ENCODE measurements at places on chromosomes 7 and 10. TPM values are rescaled to one million over a fixed set of nuclear protein-coding genes. Genes with fewer than 3 reads are reported as not detected.

GRCh38 chr7:111953611-111954010 lies 252.6 kb downstream of the DOCK4 start:
- H3K27me3 ChIP-seq, result no peaks in the 10 kb centered on the region
- peak overlapping the region; percentile 73 for H3K27ac ChIP-seq
- H3K4me3 ChIP-seq, result no peak overlapping the region

- H3K36me3 ChIP-seq, result no peaks in the 10 kb centered on the region
- DNase-seq, result no peak
Measured at GRCh38 chr7:116621649-116622048, 50.3 kb upstream of the MET start.

DNA sequence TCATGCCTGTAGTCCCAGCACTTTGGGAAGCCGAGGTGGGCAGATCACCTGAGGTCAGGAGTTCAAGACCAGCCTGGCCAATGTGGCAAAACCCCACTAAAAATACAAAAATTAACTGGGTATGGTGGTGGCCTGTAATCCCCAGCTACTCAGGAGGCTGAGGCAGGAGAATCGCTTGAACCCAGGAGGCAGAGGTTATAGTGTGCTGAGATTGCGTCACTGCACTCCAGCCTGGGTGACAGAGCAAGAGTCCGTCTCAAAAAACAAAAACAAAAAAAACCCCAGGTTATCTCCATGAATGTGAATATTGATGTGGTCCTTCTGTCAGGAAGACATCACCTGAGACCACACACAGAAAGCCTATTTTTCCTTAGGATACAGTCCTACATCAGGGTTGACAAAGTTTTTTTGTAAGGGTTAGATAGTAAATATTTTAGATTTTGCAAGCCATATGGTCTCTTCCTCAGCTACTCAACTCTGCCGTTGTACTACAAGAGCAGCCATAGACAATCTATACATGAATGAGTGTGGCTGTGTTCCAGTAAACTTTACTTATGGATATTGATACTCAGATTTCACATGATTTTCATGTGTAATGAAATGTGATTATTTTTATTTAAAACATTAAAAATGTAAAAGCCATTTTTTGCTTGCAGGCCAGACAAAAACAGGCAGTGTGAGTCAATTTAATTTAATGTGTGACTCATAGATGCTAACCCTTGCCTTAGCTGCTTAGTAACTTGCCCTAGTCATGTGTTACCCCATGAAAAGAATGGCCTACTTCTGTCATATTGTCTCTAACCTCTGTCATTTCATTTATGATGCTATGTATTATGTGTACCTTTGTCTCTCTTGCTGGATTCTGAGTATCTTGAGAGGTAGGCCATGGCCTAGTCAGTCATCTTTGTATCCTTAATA lies 78.1 kb downstream of the TPST1 start:
- no peak overlapping the region for H3K27ac ChIP-seq
- H3K4me3 ChIP-seq, result no peak overlapping the region
- no peaks in the 10 kb centered on the region for H3K36me3 ChIP-seq
- peaks cover 9% of the 10 kb centered on the region for H3K4me1 ChIP-seq
- no peak for DNase-seq

- H3K4me1 ChIP-seq, result peaks cover 25% of the 10 kb centered on the region
- H3K27me3 ChIP-seq, result no peaks in the 10 kb centered on the region
- no peak for DNase-seq
- H3K27ac ChIP-seq, result no peak overlapping the region
Measured at GRCh38 chr10:88982366-88982765, 8.2 kb upstream of the FAS start.

GRCh38 chr7:41774966-41775365 lies 72.1 kb upstream of the INHBA start:
- H3K27ac ChIP-seq, result no peak overlapping the region
- no peak overlapping the region for H3K4me3 ChIP-seq
- no peaks in the 10 kb centered on the region for H3K4me1 ChIP-seq
- DNase-seq, result no peak
- no peaks in the 10 kb centered on the region for H3K27me3 ChIP-seq
- no peaks in the 10 kb centered on the region for H3K36me3 ChIP-seq

GRCh38 chr7:130732980-130733930 lies 752 bp downstream of the KLF14 start:
- H3K4me1 ChIP-seq, result no peaks in the 10 kb centered on the region
- DNase-seq, result peak; percentile 64
- no peak overlapping the region for H3K27ac ChIP-seq
- H3K27me3 ChIP-seq, result peaks cover 67% of the 10 kb centered on the region

DNA sequence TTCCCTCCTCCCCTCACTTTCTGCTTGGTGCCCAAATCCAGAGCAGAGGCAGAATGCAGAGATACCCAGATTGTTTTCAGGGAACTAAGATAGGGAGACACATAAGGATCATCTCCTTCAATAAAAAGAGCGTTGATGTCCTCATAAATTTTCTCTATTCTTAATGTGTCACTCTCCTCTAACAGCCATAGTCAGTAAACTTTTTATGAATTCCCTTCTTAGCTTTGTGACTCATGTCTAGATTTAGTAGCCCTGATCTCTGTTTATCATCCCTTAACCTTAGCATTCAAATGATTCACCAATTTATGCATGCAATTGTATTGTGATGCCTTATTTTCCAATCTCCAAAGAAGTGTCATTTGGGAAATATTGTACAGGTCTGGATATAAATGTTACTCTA lies 995.5 kb upstream of the C7orf33 start:
- H3K27ac ChIP-seq, result no peak overlapping the region
- H3K27me3 ChIP-seq, result no peaks in the 10 kb centered on the region
- H3K4me1 ChIP-seq, result no peaks in the 10 kb centered on the region
- DNase-seq, result no peak
- H3K4me3 ChIP-seq, result no peak overlapping the region

DNA sequence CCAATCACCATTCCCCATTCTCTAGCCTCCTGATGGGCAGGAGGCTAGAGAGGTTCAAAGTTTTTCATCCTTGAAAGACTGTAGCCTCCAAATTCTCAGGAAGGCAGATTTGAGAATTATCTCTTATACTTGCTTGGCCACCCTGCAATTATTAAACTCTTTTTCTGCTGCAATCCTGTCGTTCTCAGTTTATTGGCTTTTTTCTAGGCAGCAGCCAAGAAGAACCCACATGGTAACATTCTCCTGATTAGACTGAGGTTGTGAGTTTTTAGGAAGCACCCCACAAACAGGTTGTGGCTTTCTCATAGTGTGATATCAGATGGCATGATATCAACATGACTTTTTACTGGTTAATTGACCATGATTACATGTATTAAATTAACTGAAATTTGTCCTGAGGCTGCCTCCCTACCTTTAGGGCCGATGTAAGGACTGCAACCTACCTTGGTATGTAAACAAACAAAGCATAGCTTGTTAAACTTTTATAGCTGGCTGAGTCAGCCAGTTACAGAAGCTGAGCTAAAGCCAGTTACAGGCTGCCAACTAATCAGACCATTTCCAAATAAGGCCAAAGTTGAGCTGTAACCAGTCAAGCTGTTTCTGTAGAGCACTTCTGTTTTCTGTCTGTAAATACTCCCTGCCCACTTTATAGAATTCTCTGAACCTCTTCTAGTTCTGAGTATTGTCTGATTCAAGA lies 3.2 kb upstream of the ZNF248 start:
- no peak overlapping the region for H3K27ac ChIP-seq
- no peaks in the 10 kb centered on the region for H3K36me3 ChIP-seq
- H3K4me3 ChIP-seq, result no peak overlapping the region
- peaks cover 18% of the 10 kb centered on the region for H3K4me1 ChIP-seq
- no peak for DNase-seq

DNA sequence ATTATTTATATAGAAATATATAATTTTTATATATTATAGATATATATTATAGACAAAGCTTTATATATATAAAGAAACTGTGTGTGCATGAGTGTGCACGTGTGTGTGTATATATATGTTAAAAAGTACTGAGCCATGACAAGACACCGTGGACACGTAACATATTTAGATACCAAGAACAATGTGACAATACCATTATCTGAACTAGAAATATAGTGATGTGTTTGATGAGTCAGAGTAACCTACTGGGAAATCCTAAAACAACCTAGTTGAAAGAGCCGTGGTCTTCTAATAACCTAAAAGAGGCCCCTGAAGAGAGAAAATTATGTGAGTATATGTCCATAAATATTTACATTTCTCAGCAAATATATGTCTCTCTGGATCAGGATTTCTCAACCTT lies 50.7 kb upstream of the ITGB8 start:
- no peaks in the 10 kb centered on the region for H3K36me3 ChIP-seq
- no peak overlapping the region for H3K4me3 ChIP-seq
- H3K27me3 ChIP-seq, result no peaks in the 10 kb centered on the region
- H3K27ac ChIP-seq, result no peak overlapping the region
- DNase-seq, result no peak
- H3K4me1 ChIP-seq, result no peaks in the 10 kb centered on the region

DNA sequence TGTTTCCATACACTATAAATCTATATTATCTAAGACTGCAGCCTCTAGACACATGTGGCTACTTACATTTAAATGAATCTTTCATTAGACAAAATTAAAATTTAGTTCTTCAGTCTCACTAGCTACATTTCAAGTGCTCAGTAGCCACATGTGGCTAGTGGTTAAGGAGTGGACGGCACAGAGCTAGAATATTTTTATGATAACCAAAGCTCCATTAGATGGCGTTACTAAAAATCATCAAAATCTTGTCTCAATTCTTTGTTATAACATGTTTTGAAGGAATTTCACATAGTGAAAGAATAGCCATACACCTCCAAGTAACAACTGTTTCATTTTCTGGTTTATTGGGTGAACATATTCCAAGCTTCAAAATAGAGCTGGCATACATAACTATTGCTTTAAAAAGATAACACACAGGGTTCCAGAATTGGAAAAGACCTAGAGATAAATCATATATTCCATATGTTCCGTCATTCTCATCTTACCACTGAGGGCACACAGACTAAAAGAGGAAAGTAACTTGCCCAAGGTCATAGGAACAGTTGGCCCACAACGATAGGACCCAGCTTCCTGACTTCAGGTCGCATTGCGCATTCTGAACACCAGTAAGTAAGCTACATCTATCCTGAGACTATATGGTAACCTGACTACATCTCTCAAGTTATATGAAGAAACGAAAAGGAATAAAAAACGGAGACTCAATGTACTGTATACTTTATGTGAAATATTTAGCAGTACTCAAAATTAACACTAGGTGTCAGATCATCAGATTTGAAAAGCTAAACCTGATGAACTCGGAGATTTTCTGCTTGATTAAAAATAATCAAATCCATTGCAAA lies 66.6 kb downstream of the CAV1 start:
- no peaks in the 10 kb centered on the region for H3K36me3 ChIP-seq
- peaks cover 23% of the 10 kb centered on the region for H3K4me1 ChIP-seq
- DNase-seq, result no peak
- H3K4me3 ChIP-seq, result peak overlapping the region; percentile 32

- no peak overlapping the region for H3K4me3 ChIP-seq
- H3K27ac ChIP-seq, result no peak overlapping the region
- H3K27me3 ChIP-seq, result no peaks in the 10 kb centered on the region
- DNase-seq, result no peak
- no peaks in the 10 kb centered on the region for H3K36me3 ChIP-seq
Measured at GRCh38 chr7:97873606-97874005, 1.4 kb upstream of the ASNS start.

DNA sequence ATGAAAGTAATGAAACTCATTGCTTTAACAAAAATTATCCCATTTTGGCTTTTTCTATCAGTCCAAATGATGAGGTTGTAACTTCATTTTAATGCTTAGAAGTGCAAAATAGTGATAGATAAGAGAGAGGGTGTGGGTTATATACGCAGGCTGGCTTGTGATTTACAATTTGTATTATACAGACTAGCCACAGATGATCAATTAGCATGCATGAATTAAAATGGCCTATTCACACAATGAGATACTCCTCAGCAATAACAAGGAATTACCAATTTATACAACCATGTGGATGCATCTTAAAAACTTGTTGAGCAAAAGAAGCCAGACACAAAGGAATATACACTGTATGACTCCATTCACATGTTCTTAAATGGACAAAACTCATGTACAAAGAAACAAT lies 45.4 kb upstream of the JAZF1 start:
- H3K27ac ChIP-seq, result no peak overlapping the region
- H3K27me3 ChIP-seq, result no peaks in the 10 kb centered on the region
- DNase-seq, result no peak
- H3K4me3 ChIP-seq, result no peak overlapping the region
- no peaks in the 10 kb centered on the region for H3K36me3 ChIP-seq

- H3K27ac ChIP-seq, result no peak overlapping the region
- no peak for DNase-seq
- H3K36me3 ChIP-seq, result no peaks in the 10 kb centered on the region
- H3K4me3 ChIP-seq, result no peak overlapping the region
- H3K4me1 ChIP-seq, result no peaks in the 10 kb centered on the region
Measured at GRCh38 chr10:88960802-88961201, 8.2 kb upstream of the ACTA2 start.

DNA sequence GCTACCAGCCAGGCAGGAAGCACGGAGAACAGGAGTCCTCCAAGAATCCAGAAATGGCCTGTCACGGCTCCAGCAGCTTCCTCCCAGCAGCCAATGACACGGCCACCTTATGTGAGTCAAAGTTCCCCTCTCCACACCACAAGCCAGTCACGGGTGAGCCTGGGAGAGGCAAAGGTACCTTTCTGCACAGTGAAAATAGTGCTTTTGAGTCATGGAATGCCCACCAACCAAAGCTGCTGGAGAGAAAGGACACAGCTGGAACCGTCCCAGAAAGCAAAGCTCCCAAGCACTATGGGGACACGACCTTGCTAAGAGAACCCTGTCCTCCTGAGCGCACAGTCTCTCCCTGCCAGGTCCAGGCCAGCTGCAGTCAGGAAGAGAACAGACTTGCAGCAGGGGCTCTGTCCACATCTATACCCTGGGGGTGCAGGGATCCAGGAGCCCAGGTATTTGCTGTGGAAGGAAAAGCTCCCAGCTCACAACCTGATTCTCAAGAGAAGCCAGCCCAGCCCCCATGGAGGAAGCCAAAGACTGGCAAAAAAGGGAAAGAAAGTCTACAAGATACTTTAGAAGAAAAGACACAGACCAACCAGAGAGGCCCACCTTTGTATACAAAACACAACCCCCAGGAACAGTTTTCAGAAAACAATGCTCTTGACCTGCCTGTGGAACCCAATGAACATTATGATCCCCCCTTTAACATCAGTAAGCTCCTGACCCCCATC lies 24.4 kb downstream of the C10orf71 start:
- DNase-seq, result no peak
- H3K36me3 ChIP-seq, result no peaks in the 10 kb centered on the region
- no peaks in the 10 kb centered on the region for H3K4me1 ChIP-seq
- no peak overlapping the region for H3K4me3 ChIP-seq
- no peak overlapping the region for H3K27ac ChIP-seq

- no peak overlapping the region for H3K27ac ChIP-seq
- no peaks in the 10 kb centered on the region for H3K4me1 ChIP-seq
- no peak for DNase-seq
Measured at GRCh38 chr7:39428221-39428620, 138.0 kb upstream of the YAE1 start.

GRCh38 chr10:95289003-95289920 lies 1.5 kb downstream of the PDLIM1 start:
- H3K36me3 ChIP-seq, result no peaks in the 10 kb centered on the region
- H3K4me3 ChIP-seq, result peak overlapping the region; percentile 78
- no peak for DNase-seq
- peak overlapping the region; percentile 88 for H3K27ac ChIP-seq
- H3K27me3 ChIP-seq, result no peaks in the 10 kb centered on the region

The TEX36 gene
- not detected for total RNA-seq

The PDIA4 gene
- 117 TPM for total RNA-seq

The DNAAF5 gene
- 15.8 TPM for total RNA-seq

The PLOD3 gene
- 82.1 TPM for total RNA-seq

The ADAMTS14 gene
- 0.55 TPM for total RNA-seq

The CARD11 gene
- 5.8 TPM for total RNA-seq

The CRTAC1 gene
- total RNA-seq, result 128 TPM

The AFAP1L2 gene
- total RNA-seq, result 10.1 TPM

The THSD7A gene
- total RNA-seq, result 8.0 TPM

Measured in upper lobe of right lung (tissue), 1 donor.